Right atrium auricular region (tissue), 2 donors: ENCODE measurements at places on chromosomes 7 and 10. TPM values are rescaled to one million over a fixed set of nuclear protein-coding genes. Genes with fewer than 3 reads are reported as not detected.

CLDN4 gene
- 0.41 TPM for total RNA-seq

SSBP1 gene
- 119 TPM for total RNA-seq

C10orf71 gene
- total RNA-seq: 48.2 TPM

CCDC172 gene
- total RNA-seq: not detected

ACSL5 gene
- total RNA-seq: 12.0 TPM

CPA1 gene
- not detected for total RNA-seq

ZNF138 gene
- 7.6 TPM for total RNA-seq

GPR85 gene
- total RNA-seq: 2.0 TPM

CYP3A5 gene
- total RNA-seq: 1.2 TPM

CPED1 gene
- 19.0 TPM for total RNA-seq

FAM237B gene
- not detected for total RNA-seq

CALD1 gene
- total RNA-seq: 157 TPM

PNLIPRP3 gene
- not detected for total RNA-seq

TBRG4 gene
- total RNA-seq: 48.2 TPM

FKBP9 gene
- total RNA-seq: 73.3 TPM

PRRT4 gene
- 0.37 TPM for total RNA-seq

ELFN1 gene
- 6.5 TPM for total RNA-seq

HOXA11 gene
- total RNA-seq: not detected

EVX1 gene
- total RNA-seq: not detected

KLLN gene
- total RNA-seq: 0.28 TPM

PIK3AP1 gene
- total RNA-seq: 3.1 TPM

SLC26A5 gene
- total RNA-seq: not detected

NPSR1 gene
- total RNA-seq: not detected

SP8 gene
- not detected for total RNA-seq

BZW2 gene
- total RNA-seq: 206 TPM

GIMAP4 gene
- total RNA-seq: 23.5 TPM

GOLGA7B gene
- total RNA-seq: 3.2 TPM

C7orf57 gene
- total RNA-seq: not detected

GPNMB gene
- total RNA-seq: 137 TPM

UBTD1 gene
- total RNA-seq: 26.7 TPM

NUDCD3 gene
- 50.6 TPM for total RNA-seq

PRR15 gene
- total RNA-seq: 26.3 TPM

CHST15 gene
- 14.2 TPM for total RNA-seq

ASL gene
- total RNA-seq: 13.0 TPM

RADIL gene
- total RNA-seq: 7.7 TPM

CYP2C8 gene
- total RNA-seq: not detected

EXOC6 gene
- total RNA-seq: 10.1 TPM

BTAF1 gene
- total RNA-seq: 11.8 TPM

ADAM12 gene
- total RNA-seq: 1.2 TPM

ZKSCAN1 gene
- 20.0 TPM for total RNA-seq

SHH gene
- not detected for total RNA-seq

CUZD1 gene
- total RNA-seq: 0.31 TPM

ADRA2A gene
- total RNA-seq: 1.2 TPM

CASD1 gene
- total RNA-seq: 25.5 TPM

FAM25G gene
- total RNA-seq: not detected

DYNC1I1 gene
- 14.1 TPM for total RNA-seq

VWDE gene
- 14.4 TPM for total RNA-seq

AP3M1 gene
- total RNA-seq: 20.2 TPM

KCNIP2 gene
- total RNA-seq: 192 TPM

NME8 gene
- not detected for total RNA-seq

BTBD16 gene
- not detected for total RNA-seq

ADARB2 gene
- 0.71 TPM for total RNA-seq

C1GALT1 gene
- 25.1 TPM for total RNA-seq

SLC18A3 gene
- total RNA-seq: not detected

CRPPA gene
- 8.0 TPM for total RNA-seq

CRTAC1 gene
- 5.6 TPM for total RNA-seq

OSBPL3 gene
- 4.8 TPM for total RNA-seq

WAC gene
- total RNA-seq: 94.1 TPM

ADAMTS14 gene
- total RNA-seq: not detected
